ENCODE measurements at places on chromosomes 6 and 20.

- no peak for DNase-seq
Observed at GRCh38 chr6:79040083-79040482, 38.0 kb downstream of the PHIP start.

GRCh38 chr20:346640-347316 is at the start of gene NRSN2:
TSS of gene NRSN2 (plus strand) at chr20:347111. CDS start at chr20:349644, 2,533 bp downstream.
- DNase-seq: no peak

DNA sequence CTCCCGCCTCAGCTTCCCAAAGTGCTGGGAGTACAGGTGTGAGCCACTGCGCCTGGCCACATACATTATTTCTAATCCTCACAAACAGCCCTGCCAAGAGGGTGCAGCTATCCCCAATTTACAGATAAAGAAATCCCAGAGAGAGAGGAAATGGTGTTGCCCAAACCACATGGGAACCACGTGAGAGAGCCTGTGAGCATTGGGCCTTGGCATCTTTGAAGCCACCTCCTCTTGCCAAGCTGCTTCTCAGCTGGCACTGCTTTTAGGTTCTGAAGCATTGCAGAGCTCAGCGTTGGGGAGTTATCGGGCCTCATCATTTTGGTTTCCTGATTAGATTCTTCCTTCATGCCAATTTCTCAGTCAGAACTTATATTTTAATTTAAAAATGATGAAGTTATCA is 80.3 kb downstream of the CTNNBL1 start:
- no peak for DNase-seq

GRCh38 chr20:19859444-19859843 is 101.4 kb downstream of the RIN2 start:
- no peak for DNase-seq

DNA sequence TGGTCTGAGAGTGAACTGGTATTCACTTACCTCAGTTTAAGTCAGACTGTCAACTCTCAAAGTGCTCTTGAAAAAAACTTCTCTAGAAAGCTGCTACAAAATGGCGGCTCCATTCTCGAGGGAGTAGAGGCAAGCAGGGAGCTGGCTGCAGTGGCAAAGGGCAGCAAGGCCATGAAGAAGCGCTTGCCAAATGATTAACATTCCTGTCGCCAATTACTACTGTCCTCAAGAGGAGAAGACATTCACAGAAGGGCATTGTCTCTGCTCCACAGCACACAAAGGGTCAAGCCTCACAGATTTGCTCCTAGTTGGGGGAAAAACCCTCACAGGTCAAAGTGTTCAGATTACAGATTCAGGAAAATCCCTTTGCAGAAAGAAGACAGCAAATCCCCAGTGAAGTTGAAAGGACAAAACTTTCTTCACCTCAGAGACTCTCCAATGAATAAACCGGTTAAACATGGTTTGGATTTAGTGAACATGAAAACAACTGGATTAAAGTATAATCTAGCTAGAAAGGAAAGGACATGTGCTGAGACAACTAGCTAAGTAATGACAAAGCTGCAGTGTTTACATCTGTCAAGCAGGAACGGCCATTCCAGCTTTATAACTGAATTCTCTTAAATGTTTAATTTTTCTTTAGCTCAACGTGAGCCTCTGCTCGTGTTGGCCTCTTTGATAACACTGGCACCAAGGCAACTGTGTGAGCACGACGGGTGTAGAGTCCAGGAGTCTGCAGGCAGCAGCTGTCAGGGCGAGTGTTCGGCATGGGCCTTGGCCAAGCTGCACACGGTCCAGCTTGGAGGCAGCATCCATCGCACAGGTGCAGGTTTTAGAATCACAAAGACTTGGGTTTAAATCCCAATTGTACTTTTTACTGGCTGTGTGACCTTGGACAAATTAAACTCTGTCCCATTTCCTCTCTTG is 37.6 kb downstream of the NR2E1 start:
- no peak for DNase-seq

GRCh38 chr6:8758412-8758811 is 323.1 kb upstream of the SLC35B3 start:
- DNase-seq: no peak

- DNase-seq: no peak
Observed at GRCh38 chr6:16301511-16301910, 63.1 kb downstream of the GMPR start.

GRCh38 chr20:16942756-16943155 is 194.6 kb downstream of the OTOR start:
- DNase-seq: no peak

GRCh38 chr20:31670371-31671228 is 32.9 kb downstream of the COX4I2 start:
- no peak for DNase-seq

GRCh38 chr6:166354965-166355364 is 12.6 kb upstream of the SFT2D1 start:
- no peak for DNase-seq

- no peak for DNase-seq
Observed at GRCh38 chr6:19137505-19137904, 699.7 kb upstream of the ID4 start.

- no peak for DNase-seq
Observed at GRCh38 chr6:88238065-88238464, 71.9 kb upstream of the CNR1 start.

All from activated naive CD8-positive, alpha-beta T cell treated with anti-CD3 and anti-CD28 coated beads, Interleukin-2, amount 50 U/mL, for 16 hours (primary cell).